ENCODE measurements at places on chromosomes 3 and 15.

- no peak for DNase-seq
Observed at GRCh38 chr15:96320107-96320506, 10.4 kb upstream of the NR2F2 start.

GRCh38 chr15:101652786-101653430, 727 bp upstream of the TM2D3 start:
- peak; percentile 56 for DNase-seq

- DNase-seq, result no peak
Observed at GRCh38 chr3:71025516-71025915, 558.0 kb downstream of the FOXP1 start.

DNA sequence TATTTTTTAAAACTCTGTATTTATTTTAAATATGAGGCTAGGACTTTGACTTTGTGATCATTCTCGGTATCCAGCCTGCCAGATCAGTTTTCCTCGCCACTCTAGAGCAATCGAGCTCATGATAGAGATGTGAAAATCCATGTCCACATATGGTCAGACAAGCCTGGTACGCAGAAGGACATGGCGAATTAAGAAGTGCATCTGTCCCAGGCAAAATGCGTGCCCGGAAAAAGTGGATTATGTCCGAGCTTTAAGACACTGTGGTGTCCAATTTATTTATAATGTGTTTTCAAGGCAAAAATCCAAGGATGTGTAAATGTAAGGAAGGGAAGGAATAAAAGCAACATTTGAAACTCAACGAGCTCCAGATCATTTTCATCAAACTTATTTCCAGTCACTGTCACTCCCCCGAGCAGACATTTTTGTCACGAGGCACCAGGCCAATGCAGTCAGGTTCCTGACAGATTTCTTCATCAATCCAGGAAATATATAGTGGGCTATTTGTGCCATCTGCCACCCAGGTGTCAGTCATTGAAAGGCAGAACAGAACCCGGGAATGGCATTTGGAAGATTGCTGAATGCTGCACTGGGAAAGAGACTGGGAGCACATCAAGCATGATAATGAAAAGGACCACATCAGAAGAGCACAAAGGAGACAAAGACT, 825.7 kb downstream of the SQOR start:
- no peak for DNase-seq

GRCh38 chr3:132421832-132422231, 4.5 kb downstream of the DNAJC13 start:
- DNase-seq, result no peak

DNA sequence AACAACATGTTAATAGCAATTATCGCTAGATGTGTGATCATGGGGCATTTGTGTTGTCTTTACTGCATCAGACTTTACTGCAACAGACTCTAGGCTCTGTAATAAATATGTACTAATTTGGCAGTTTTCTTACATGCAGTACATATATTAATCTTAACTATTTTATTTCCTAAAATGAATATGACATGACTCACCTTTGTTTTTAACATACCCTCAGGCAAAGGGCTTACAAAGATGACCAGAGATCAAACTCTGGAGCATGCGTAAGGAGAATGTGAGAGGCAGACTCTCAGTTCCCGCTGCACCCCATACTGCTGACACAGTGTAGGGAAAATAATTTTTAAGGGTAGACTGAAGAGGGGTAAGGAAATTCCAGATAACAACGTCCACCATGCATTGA, 7.2 kb upstream of the FAM174B start:
- no peak for DNase-seq

GRCh38 chr3:142319094-142319493, 93.7 kb upstream of the GK5 start:
- no peak for DNase-seq

- no peak for DNase-seq
Observed at GRCh38 chr3:14524311-14524711, 15.8 kb downstream of the GRIP2 start.

- DNase-seq, result no peak
Observed at GRCh38 chr3:13776253-13777050, 103.4 kb downstream of the WNT7A start.

- no peak for DNase-seq
Observed at GRCh38 chr3:28923994-28924393, 356.9 kb upstream of the RBMS3 start.

GRCh38 chr15:66646308-66646707, 55.7 kb upstream of the SMAD6 start:
- DNase-seq, result no peak

DNA sequence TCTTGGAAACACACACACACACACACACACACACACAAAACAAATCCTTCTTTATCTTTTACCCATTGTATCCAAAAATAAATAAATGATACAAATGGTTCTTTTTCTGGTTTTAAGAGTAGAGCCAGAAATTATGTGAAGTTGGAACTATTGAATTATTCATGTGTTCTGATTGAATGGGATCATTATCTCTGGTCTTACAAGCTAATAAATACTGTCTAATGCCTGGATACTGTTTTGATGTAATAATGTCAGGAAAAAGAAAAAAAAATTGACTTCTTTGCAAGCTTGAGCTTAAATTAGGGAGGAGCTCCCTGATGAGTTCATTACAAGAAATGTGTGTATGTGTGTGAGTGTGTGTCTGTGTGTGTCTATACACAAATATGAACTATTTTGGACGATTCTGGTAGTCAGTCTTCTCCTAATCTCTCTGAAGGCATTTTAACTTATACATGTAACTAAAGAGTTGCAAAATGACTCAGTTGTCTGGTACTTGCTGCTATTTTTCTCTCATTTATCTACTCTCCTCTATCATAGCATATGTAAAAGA, 507.2 kb upstream of the AGTR1 start:
- no peak for DNase-seq

DNA sequence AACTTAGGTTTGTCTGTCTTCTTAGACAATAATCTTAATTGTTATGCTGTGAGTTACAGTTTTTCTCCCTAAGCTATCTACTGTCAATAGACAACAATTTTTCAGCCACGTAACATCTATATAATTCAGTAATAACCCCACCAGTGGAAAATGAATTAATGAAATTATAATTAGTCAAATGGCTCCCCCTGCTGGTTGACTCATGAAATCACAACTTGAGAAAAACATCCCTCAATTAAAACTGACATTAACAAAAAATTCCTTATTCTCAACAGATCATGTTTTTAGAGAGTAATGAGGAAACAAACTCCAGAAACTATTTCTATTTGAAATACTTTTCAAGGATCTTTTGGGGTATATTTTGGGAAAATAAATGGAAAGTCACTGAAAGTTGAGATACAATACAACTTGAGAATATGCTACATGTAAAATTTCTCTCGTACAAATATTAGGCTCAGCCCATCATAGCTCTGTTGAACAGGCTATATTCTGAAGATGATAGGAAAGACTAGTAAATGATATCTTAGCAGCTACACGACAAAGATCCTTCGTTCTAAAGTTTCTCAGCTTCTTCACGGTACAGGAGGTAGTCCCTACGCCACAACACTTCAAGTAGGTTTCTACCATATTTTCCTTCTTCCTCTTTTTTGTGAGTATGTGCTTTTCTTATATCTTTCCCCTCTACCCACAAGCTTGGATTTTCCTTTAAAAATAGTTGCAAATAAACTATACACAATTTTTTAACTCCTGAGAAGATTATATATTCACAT, 20.7 kb downstream of the PPP1R2 start:
- peak; percentile 38 for DNase-seq

GRCh38 chr15:90097475-90097874, 4.8 kb downstream of the IDH2 start:
- no peak for DNase-seq

DNA sequence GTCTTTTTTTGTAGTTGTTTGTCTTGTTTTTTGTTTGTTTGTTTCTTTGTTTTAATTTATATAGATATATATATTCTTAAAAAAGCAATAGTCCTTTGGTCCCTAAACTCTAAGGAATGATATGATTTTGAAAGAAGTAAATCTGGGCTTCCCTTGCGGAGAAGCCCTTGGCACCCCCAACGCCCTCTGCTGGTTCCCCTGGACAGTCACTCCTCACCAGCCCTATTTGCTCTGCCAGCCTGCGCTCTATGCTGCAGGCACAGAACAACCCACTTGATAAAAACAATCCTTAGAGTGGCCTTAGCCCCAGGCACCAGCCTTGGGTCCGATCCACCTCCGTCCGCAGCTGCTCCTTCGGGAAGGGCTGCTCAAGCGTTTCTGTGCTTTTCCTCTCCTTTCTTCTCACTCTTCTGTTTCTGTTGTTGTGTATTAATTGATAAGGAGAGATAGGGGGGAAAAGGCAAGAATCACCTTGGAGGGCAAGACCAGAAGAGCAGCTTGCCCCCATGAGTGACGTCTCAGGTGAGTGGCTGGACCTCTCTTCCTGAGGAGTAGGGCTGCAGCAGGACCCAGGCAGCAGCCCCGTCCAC, 13.7 kb upstream of the PARP6 start:
- DNase-seq, result peak; percentile 2

GRCh38 chr3:30963223-30963722, 68.8 kb upstream of the GADL1 start:
- no peak for DNase-seq

DNA sequence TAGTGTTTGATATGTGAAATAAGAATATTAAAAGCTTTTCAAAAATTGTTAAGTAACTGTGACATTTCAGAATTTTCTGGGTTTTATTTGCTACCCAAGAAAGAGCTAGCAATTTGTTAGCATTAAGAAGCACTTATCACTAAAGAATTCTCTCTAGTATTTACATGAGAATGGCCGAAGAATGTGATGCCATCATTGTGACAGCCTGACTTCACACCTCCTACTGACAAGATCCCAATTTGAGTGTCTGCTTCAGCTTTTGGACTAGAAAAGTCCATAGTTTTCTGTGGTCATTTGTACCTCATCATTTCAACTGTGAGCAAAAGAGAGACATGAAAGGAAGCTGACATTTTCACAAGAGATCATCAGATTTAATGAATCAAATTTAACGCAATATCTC, 548.1 kb upstream of the AGTR1 start:
- no peak for DNase-seq

DNA sequence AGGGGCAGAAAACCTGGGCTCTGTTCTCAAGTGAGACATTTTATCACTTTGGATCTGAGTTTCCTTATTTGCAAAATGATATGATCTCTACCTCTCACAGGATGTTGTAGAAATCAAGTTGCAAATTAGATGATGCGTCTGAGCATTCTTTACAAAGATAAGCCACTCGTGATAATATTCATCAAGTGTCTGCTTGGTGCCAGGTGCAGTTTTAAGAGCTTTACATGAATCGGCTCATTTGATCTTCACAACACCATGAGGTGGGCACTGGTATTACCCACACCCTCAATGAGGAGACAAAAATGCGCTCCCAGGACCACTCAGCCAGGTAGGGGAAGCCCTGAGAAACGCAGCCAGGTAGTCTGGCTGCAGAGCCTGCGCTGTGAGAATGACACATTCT, 59.1 kb upstream of the CA12 start:
- DNase-seq, result no peak

- DNase-seq, result no peak
Observed at GRCh38 chr3:105823149-105823867, 45.5 kb downstream of the CBLB start.

- DNase-seq, result no peak
Observed at GRCh38 chr3:40845447-40845846, 320.7 kb downstream of the ZNF621 start.

DNA sequence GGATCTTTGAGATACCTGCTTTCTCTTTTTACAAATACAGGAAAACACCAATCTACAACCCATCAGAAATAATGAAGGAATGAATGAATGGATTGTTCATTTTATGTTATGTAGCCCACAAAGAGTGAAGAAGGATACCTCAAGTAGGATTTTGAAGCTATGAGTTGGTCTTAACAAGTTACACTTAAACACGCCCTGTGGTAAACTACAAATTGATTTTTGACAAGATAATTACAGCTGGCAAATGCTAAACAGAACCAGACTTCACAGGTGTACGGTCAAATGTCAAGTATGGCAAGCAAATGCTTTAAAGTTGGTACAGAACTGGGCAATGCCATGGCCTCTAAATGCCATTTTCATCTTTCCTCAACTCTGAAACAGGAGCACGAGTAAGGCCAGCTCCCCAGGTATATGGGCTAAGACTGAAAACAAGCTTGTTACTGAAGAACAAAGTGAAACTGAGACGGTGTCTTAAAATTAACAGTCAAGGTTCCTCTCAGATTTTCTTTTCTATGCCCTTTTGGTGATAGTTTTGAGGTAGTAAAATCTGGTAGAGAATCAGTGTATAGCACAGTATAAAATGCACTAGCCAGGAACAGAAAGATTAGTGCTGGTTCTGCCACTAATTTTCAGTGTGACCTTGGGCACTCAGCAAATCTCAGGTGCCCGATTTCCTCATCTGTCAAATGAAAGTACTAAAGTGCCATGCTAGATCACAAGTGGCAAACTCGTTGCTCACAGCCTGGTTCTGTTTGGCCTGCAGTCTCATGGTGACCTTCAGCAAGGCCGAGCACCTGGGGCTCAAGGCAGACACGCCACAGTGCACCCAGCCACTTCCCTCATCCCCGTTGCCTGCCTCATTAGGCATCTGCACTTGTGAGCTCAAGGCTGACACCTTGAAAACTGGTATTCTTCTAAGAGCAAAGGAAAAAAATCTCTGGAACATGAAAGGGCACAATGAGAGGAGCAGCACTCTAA, 9.5 kb downstream of the RUVBL1 start:
- DNase-seq, result no peak

DNA sequence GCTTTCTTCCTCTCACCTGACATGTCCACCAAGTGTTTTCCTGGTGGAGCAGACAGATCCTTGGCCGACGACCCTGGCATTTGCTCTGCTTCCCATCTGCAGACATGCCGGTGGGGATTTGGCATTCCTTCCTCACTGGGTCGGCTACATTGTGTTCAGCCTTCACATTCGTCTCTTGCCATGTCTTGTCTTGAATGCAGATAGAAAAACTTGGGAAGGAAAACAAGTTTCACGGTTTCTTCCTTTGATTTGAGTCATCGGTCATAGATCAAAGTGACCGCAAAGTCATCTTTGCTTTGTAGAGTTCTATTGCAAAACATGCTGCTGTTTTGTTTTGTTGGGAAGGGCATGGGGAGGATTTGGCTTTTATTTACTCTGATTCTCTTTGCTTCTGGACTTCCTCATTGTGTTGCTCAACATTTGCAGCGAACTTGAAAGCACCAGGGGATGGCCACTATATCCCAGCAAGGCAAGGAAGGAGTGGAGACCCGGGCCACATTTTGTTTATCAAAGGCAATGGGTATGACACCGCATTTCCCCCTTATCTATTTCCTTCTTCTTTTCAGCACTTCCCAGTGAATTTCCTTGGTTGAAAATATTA, 321.3 kb downstream of the CACNA2D3 start:
- no peak for DNase-seq

DNA sequence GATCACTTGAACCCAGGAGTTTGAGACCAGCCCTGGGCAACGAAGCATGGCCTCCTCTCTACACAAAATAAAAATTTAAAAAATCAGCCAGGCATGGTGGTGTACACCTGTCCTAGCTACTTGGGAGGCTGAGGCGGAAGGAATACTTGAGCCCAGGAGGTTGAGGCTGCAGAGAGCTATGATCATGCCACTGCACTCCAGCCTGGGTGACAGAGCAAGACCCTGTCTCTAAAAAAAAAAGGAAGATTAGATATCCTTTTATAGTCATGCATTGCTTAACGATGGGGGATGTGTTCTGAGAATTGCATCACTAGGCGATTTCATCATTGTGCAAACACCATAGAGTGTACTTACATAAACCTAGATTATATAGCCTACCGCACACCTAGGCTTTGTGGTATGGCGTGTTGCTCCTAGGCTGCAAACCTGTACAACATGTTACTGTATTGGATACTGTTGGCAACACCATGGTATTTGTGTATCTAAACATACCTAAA, 12.6 kb downstream of the ALAS1 start:
- DNase-seq, result no peak

- no peak for DNase-seq
Observed at GRCh38 chr15:88792342-88793282, 10.6 kb upstream of the ACAN start.
